Mesothelial cell of epicardium (in vitro differentiated cells): ENCODE measurements at places on chromosomes 1 and 21. TPM values are rescaled to one million over a fixed set of nuclear protein-coding genes. Genes with fewer than 3 reads are reported as not detected.
A peak's percentile ranks its signal among the peaks of the same experiment; 100 is the strongest.

DNA sequence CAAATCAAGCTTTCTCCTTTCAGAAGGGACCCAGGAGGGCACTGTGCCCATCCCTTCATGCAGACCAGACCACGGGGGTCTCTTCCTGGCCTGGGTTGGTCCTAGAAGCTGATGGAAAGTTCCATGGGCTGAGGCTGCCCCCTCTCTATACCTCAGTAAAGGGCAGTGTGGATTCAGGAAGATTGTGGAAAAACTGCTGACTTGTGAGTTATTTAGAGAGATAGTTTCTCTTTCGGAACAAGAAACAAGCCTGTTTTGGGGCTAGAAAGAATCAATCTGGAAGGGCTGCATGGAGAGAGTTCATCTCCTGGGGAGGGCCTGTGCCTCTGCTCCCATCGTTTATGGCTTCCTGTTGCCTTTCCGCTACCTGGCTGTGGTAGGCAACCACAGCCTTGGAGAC lies 803 bp downstream of the CHIT1 start:
- DNase-seq = no peak

DNA sequence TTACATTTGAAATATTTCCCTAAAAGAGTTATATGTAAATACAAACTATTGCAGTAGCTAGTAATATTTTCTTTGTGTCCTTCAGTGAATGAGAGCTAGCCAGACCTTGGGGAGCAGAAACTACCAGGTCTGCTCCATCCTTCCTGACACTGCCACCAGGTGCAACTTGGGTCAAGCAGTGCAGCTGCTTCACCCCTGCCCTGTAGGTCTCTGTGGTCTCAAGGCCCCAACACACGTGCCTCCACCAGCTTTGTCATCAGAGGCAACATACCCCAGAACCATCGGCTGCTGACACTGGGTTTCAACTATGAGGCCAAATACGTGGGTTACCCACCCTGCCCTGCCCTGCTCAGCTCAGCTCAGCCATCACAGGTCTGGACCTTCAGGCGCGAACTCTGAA lies 181.6 kb downstream of the FCRL5 start:
- no peak for DNase-seq

DNA sequence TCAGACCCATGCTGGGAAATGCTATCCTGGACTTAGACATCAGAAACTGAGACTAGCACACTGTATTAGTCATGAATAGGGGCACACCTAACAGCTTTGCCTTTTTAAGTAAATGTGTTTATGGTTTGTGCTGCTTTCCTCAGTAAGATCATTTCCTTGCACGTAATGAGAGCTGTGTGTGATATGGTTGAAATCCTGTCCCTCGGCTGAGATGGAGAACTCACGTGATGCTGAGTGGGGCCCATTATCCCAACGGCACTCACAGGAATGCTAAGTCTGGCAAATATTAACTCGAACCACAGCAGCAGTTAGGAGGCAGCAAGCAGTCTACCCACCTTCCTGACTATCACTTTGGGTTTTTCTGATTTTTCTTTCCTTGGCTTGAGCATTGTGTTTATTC lies 38.2 kb downstream of the BCL9 start:
- DNase-seq = no peak

DNA sequence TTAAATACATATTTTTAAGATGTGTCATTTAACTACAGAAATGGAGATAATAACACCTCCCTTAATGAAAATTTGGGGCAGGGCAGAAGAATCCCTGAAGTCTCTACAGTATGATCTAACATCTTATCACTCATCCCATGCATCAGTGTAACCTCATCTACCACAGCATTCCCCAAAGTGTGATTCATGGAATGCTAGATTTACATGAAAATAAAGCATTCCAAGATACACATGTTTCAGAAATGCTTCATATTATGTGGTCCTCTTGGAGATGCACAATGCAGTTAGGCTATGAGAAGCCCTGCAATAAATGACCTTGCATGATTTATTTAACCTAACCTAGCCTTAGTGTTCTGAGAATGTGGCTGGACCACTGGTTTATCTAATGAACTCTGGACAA lies 166.9 kb upstream of the SYT6 start:
- no peak for DNase-seq

GRCh38 chr1:183546427-183546826 lies 43.8 kb downstream of the NCF2 start:
- DNase-seq = no peak

- DNase-seq = no peak
Measured at GRCh38 chr1:172997941-172998361, 52.8 kb downstream of the TNFSF18 start.

DNA sequence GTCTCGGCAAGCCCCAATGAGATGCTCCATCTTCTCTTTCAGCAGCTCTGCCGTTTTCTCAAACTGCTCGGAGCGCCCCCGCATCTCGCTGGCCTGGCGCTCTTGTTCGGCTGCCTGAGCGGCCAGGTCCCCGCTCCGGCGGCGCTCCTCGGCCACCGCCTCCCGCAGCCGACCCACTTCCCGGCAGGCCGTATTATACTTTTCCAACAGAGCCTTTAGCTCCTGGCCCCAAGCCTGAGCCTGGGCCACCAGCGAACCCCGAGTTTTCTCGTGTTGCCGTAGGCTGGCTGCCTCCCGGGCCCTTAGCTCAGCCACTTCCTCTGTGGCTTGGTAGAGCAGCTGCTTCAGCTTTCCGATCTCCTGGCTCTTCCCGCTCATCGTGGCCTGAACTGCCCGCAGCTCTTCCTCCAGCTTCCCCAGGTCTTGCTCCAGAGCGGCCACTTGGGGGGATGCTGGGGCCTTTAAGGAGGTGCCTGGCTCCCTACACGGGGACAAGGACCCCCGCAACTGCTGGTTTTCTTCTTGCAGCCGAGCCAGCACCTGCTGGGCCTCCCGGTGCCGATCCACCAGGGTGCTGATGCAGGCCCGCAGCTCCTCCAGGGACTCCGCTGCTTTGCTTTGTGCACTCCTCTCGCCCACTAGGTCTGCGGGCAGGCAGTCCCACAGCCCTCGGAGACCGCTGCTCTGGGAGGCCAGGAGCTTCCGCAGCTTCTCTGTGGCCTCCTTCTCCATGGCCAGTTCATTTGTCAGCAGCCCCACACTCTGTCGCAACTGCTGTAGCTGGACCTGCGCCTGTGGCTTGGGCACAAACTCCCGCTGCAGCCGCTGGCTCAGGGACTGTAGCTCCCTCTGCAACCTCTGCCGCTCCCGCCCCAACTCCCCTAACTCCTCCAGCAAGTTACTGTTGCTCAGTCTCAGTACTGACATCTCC lies 13.4 kb upstream of the PIAS3 start:
- no peak for DNase-seq

GRCh38 chr1:247287460-247287859 lies 31.6 kb downstream of the VN1R5 start:
- no peak for DNase-seq

- no peak for DNase-seq
Measured at GRCh38 chr1:224205438-224205840, 22.4 kb downstream of the DEGS1 start.

DNA sequence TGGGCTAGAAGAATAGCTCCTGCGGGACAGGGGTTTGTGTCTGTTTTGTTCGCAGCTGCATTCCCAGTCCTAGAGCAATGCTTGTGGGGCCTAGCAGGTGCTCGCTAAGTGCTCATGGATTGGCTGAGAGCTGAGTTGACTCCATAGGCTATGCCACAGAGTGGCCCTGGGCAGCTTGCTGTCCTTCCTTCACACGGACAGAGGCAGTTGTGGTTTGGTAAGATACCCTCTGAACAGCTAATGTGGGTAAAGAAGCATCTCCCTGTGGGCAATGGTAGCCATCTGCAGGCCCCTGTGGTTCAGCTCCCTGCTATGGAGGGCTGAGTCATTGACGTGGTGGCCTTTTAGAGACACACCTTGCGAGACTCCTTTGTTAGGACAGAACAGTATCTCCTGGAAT lies 23.5 kb upstream of the LBR start:
- DNase-seq = no peak

- peak; percentile 51 for DNase-seq
Measured at GRCh38 chr1:26094076-26094669, 17.5 kb upstream of the PDIK1L start.

- DNase-seq = peak; percentile 9
Measured at GRCh38 chr1:29542548-29542947, 306.2 kb downstream of the PTPRU start.

DNA sequence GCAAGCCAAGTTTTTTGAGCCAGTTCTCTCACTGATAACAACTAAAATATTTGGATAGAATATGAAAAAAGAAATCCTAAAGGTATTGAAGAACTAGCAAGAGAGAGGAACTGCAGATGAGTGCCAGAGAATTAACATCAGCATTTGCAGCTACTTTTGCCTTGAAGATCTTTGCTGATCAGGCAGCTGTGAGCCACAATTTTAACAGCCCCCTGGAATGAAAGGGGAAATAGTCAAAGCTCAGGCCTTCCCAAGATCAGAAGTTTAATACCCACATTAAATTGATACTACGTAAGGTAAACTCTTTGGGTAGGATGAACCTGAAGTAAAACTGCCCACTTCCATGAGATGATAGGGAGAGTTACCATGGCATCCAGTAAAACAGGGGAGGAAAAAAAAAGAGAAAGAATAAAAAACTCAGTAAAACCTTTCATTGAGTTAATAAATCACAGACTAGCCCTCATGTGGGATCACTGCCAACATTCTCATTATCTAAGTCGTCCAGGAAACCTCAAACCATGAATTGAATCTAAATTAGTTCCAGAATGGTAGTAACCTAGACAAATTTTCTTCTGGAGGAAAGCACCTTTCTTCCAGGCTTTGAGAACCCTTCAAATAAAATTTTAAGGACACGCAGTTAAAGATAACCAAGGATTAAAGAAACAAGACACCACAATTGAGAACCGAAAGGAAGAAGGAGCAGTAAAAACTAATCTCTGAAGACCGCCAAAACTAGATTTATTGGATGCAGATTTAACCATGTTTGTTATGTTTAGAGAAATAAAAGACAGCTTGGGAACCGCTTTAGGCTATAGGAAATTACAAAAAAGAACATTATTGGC lies 28.3 kb downstream of the SCP2 start:
- DNase-seq = no peak

GRCh38 chr1:201970334-201971159 lies 11.9 kb upstream of the RNPEP start:
- DNase-seq = no peak

DNA sequence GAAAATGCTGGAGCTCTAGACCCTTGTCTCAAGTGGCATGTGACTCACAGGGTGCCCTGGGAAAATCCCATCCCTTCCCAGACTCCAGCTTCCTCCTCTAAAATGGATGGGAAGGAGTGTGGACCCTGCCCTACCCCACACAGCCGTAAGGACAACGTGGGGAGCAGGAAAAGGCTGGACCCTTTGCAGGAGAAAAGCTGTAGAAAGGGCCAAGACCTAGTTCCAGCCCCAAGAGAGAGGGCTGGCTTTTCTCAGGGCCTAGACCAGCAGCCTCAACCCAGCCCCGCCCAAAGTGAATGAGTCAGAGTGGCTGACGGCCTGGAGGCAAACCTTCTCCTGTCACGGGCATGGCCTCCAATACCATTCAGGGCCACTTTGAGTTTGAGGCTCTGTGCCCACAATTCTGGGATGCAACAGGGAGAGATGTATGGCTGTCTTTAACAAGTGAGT lies 1.1 kb downstream of the LAMB3 start:
- DNase-seq = no peak

DNA sequence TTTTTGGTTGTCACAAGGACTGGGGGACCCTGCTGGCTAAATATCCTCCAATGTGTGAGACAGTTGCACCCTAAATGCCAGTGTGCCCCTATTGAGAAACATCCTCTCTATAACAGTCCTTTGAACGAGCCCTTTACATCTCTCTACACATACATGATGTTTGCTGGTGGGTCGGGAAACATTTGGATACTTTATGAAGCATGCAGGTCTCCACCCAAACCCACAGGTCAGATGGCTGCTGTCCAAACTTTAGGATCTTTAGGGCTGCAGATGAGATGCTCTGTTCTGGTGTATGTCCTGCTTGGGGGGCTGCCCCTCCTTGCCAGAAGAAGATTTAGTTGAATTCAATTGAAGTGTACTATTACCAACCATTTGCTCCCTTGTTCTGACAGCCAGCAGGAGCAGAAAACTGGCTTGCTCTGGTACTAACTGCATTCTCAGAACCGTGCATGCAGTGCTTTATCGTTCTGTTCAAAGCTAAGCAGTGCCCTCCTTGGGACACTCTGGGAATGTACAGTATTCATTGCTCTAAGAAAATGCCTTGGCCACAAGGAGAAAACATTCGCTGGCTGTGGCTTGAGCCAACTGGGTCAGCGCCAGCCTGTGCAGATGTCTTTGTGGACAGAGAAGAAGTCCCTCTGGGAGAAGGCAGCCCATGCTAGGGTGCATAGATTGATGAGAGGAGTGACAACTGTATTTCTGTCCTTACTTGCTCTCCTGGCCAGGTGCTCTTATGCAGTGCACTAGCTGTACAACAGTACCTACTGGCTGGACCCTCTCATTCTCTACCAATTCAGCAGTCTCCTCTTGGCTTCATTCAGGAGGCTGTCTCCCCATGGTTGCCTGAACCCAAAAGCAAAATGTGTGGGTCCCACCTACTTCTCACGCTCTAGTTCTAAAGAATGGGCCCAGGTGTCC lies 61.4 kb upstream of the DIRAS3 start:
- no peak for DNase-seq

- no peak for DNase-seq
Measured at GRCh38 chr1:224851848-224852261, 77.6 kb upstream of the DNAH14 start.

- DNase-seq = no peak
Measured at GRCh38 chr1:201481004-201481380, 12.0 kb upstream of the PHLDA3 start.

DNA sequence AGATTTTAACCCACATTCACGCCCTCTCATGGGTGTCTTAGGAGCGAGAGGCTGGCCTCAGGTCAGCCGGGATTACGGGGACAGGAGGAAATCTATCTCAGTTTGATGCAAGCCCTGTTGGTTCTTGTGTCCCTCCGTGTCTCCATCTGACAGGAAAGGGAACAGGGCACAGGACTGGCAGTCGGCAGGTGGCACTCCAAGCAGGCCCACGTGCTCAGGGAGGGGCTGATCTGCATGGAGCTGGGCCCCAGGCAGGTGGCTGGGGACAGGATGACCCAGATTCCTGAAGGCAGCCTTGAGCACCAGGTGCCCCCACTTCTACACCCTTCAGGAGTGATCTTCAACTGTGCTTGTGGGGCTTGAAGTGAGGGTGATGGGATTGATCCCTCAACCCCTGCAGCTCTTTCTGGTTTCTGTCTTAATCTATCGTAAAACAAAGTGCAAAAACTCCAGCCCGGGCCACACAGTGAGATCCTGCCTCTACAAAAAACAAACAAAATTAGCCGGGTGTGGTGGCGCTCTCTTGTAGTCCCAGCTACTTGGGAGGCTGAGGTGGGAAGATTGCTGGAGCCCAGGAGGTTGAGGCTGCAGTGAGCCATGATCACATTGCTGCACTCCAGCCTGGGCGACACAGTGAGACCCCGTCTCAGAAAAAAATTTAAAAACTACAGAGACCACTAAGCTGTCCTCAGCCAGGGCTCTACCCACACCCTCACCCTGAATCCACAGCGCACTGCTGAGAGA lies 8.3 kb downstream of the PLEKHG5 start:
- no peak for DNase-seq

GRCh38 chr21:46111193-46111571 lies 13.3 kb downstream of the COL6A2 start:
- DNase-seq = no peak

IL23R gene
- 0.09 TPM in 1 of 3 replicates, not detected in the others for total RNA-seq

CFAP141 gene
- not detected in 3 replicates for total RNA-seq

ANKRD35 gene
- total RNA-seq = 0.40 to 0.61 TPM (median 0.58 TPM) in 3 replicates

PCNX2 gene
- total RNA-seq = 26.8 to 28.4 TPM (median 27.4 TPM) in 3 replicates

GPR3 gene
- total RNA-seq = 1.7 to 2.3 TPM (median 1.7 TPM) in 3 replicates

CELA2A gene
- total RNA-seq = not detected in 3 replicates

SLC22A15 gene
- 9.7 to 10.1 TPM (median 9.9 TPM) in 3 replicates for total RNA-seq

GIPC2 gene
- total RNA-seq = 0.18 to 0.23 TPM (median 0.20 TPM) in 3 replicates

RNU1-4 gene
- total RNA-seq = 3,774 to 3,945 TPM (median 3,937 TPM) in 3 replicates
